ENCODE measurements at places on chromosomes 6 and 20.

GRCh38 chr6:43307451-43308100, 1.1 kb downstream of the CRIP3 start:
- no peak for DNase-seq

DNA sequence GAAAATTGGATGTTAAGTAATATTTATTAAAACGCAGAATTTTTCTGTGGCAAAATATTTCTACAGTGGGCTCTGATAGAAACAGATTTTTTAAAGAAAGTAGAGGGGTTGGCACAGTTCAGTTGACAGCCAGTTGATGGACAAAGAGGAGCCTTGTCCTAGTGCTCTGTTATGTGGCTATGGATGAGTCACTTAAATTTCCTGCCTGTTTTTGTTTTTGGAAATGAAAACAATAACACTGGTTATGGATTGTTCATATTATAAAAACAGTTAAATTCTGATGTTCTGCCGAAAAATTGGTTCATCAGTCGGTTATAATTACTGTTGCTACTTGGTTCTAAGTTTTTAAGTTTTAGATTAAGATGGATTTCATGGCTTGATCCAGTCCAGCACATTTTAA, 42.8 kb downstream of the MYO6 start:
- DNase-seq, result no peak

GRCh38 chr6:126372626-126373025, 32.7 kb downstream of the CENPW start:
- DNase-seq, result no peak

- DNase-seq, result no peak
Observed at GRCh38 chr6:70839286-70840266, 117.3 kb downstream of the B3GAT2 start.

GRCh38 chr20:11090751-11091150, 417.0 kb upstream of the JAG1 start:
- DNase-seq, result no peak

DNA sequence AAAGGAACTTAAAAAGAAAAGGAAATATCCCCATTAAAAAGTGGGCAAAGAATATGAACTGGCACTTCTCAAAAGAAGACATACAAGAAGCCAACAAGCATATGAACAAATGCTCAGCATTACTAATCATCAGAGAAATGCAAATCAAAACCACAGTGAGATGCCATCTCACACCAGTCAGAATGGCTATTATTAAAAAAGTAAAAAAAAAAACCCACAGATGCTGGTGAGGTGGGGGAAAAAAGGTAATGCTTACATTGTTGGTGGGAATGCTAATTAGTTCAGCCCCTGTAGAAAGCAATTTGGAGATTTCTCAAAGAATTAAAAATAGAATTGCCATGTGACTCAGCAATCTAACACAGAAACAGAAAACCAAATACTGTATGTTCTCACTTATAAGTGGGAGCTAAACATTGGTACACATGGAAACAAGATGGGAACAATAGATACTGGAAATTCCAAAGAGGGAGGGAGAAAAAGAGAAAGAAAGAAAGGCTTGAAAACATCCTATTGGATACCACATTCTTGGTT, 437.1 kb downstream of the GRIK2 start:
- no peak for DNase-seq

DNA sequence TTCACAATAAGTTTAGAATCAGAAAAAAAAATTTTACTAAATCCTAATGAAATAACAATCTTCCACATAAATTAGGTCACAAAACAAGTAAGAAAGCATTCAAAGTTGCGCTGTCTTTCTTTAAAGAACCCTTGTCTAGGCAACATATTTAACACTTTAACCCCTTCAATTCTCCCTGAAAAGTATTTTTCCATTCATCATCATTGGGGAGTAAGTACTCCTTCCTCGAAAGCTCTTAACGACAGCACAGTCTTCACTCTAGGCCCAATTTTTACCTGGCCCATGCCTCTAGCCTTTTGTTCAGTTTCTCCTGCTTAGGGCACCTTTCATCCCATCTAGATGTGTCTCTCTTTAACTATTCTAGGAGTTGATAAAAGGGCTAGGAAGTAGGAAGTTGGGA, 2.6 kb downstream of the TSPYL1 start:
- no peak for DNase-seq

DNA sequence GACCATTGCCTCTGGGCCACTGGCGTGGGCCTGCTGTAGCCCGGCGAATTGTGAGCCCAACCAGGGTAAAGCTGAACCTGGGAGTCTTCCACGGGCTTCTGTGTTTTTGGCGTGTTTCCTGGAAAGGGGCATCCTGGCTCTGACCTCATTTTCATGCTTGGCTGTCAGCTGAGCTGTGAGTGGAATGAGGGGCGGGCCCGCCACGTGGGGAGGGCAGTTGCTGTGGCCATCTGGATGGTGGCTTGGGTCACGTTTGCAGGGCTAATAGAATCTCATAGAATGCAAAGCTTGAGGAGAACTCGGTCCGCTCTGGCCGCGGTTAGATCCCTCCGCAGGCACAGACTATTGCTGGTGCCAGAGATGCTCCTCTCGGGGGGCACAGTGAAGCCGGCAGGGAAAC, 263.0 kb downstream of the SMOC2 start:
- no peak for DNase-seq

GRCh38 chr20:59242714-59243626, 57.4 kb upstream of the EDN3 start:
- no peak for DNase-seq

- DNase-seq, result no peak
Observed at GRCh38 chr6:139754898-139755775, 380.7 kb upstream of the CITED2 start.

DNA sequence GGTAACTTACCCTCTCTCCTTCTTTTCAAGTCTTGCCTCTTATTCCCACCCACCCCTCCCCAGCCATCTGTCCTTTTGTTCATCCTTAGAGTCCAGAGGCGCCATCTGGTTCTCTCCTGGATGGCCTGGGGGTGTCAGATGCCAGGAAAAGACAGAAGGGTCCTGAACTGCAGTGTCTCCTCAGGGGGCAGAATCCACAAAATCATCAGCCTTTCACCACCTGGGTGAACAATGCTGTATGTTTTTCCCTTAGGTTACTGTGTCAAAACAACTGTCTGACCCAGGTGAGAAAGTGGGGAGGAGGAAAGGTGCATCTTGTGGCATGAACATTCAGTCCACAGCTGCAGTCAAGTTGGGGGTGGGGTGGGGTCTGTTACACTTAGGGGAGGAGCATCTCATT, 47.9 kb upstream of the FYN start:
- no peak for DNase-seq

- DNase-seq, result no peak
Observed at GRCh38 chr6:165654144-165654543, 8.9 kb downstream of the PDE10A start.

- DNase-seq, result no peak
Observed at GRCh38 chr6:142357879-142358278, 56.1 kb downstream of the ADGRG6 start.

DNA sequence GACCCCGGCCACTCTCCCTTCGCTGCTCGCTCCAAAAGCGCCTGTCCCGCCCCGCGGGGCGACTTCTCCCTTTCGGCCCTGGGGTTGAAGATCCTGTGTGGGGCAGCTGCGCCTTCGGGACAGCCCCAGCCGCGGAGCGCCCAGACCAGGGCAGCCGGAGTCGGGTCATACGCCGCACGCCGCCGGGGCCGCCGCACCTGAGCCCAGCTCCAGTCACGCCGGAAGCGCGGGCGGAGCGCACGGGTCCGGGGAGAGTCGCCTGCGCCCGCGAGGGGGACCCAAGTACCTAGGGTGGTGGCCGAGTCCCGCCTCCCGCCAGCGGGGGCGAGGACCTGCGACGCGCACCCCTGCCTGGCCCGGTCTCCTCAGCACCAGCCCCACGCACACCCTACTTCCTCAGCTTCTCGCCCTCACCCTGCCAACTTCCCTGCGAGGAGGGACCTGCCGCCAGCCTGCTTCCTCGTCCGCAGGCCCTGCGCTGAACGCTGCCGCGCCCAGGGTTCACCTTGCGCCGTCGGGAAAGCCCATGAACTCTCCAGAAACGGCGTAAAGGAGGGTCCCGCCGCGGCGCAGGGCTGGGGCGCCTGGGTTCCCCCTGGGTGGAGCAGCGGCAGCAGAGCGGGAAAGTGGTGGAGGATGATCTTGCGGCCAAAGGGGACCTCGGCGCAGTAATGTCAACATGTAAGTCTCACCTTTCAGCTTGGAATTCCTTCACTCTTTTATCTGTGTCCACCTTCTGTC, at the start of gene ADGRG6:
Gene ADGRG6, plus strand, starts transcription at position 357 of the 741 bp plus-strand sequence. Its CDS starts 323 bp downstream, at position 680.
- DNase-seq, result peak; percentile 10

- no peak for DNase-seq
Observed at GRCh38 chr6:106789428-106790148, 160.2 kb downstream of the QRSL1 start.

GRCh38 chr20:53890443-53891305, 179.7 kb downstream of the BCAS1 start:
- DNase-seq, result no peak

- no peak for DNase-seq
Observed at GRCh38 chr6:168261234-168261633, 58.3 kb downstream of the DACT2 start.

GRCh38 chr20:46642265-46642968, 8.8 kb downstream of the SLC13A3 start:
- DNase-seq, result no peak

- DNase-seq, result no peak
Observed at GRCh38 chr6:56959094-56959493, 4.2 kb downstream of the BEND6 start.

GRCh38 chr20:22465622-22466446, 118.5 kb downstream of the FOXA2 start:
- DNase-seq, result no peak

DNA sequence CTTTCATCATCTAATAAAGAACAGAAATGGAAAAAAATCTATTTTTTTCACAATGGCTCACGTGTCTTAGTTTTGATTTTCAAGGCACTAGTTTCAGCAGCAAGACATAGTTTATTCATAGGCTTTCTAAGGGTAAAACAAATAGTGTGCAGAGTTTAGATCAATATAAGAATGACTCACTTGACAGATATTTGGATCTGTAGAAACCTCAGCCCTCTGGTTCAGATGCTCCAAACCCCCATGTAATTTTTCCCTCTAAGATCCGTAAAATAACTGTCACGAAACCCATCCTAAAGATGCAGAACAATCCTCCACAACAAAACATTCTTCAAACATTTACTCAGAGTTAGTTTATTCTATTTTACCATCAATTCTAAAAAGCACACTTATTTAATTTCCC, 43.4 kb downstream of the IYD start:
- no peak for DNase-seq

- DNase-seq, result no peak
Observed at GRCh38 chr6:47245745-47246371, 63.8 kb downstream of the TNFRSF21 start.

DNA sequence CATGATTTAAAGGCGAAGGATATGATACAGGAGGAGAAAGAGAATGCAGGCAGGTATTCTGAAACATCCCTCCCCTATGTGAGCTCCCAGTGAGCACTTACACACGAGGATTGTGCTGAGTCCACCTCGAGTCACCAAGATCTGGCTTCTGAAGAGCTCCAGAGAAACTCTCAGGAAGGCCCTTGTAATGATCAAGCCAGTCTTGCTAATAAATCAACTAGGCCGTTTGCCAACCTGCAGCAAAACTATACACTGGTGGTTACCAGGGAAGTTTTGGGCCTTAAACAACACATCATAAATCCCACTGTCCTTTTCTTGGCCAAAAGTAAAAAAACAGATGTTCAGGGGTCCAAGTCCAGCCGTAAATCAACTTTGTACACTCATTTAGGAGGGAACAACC, 79.2 kb downstream of the STXBP5 start:
- no peak for DNase-seq

DNA sequence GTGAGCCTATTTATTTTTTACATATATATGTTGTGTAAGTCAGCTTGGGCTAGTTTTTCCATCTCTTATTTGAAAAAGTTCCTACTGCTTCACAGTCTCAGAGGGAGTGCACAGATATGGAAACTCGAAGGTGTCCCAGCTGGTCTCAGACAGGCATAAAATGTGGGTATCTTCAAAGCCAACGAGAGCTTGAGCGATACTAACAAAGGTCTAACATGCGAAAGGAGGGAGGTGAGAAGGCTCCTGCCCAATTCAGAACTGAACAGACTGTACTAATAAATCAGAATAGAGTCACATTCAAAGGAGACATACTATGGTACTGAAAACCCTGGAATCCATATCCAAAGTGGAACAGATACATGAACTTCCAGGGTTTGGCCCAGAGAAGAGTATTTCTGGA, 113.0 kb downstream of the PREX1 start:
- no peak for DNase-seq

GRCh38 chr20:60297649-60298048, 339.4 kb downstream of the CDH26 start:
- no peak for DNase-seq

DNA sequence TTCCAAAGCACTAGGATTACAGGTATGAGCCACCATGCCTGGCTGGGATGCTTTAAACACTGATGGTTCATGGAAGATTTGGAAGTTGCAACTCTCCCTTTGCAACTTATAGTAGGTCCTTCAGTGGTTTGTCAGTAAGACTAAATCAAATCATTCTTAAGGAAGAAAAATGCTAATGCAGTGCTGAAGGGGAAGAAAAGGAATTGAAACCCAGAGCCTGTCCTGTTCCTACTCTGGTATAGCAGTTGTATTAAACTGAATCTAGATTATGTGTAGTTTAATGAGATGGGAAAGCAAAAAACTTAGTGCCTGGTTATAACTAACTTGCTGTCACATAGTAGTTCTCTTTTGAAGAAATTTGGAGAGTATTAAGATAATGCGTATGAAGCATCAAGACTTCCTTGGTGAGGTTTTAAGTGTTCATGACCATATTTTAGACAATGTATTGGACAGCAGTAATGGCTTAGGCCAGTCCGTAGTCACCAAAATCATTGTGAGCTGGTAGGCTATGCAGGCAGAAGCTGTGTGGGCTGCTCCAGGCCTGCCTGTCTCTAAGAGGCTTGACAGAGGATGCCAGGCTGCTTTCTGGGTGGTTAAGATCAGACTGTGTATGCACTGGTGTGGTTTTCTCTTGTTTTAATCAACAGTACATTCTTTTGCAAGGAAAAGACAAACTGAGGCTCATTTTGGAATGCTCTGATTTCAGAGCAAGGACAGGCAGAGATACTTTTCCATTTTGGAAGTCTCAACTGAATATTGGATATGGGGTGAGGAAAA, 14.0 kb downstream of the PAQR8 start:
- no peak for DNase-seq

All from dorsolateral prefrontal cortex (tissue), 122 donors.